ENCODE measurements at places on chromosomes 2 and 18.

GRCh38 chr2:26270373-26270772 is 25.6 kb downstream of the HADHB start:
- no peak for DNase-seq

GRCh38 chr2:135898234-135898786 is 22.1 kb upstream of the MCM6 start:
- DNase-seq = no peak

- DNase-seq = no peak
Measured at GRCh38 chr2:190970873-190971506, 43.0 kb downstream of the STAT1 start.

GRCh38 chr18:51522821-51523220 is 325.3 kb upstream of the MEX3C start:
- no peak for DNase-seq

DNA sequence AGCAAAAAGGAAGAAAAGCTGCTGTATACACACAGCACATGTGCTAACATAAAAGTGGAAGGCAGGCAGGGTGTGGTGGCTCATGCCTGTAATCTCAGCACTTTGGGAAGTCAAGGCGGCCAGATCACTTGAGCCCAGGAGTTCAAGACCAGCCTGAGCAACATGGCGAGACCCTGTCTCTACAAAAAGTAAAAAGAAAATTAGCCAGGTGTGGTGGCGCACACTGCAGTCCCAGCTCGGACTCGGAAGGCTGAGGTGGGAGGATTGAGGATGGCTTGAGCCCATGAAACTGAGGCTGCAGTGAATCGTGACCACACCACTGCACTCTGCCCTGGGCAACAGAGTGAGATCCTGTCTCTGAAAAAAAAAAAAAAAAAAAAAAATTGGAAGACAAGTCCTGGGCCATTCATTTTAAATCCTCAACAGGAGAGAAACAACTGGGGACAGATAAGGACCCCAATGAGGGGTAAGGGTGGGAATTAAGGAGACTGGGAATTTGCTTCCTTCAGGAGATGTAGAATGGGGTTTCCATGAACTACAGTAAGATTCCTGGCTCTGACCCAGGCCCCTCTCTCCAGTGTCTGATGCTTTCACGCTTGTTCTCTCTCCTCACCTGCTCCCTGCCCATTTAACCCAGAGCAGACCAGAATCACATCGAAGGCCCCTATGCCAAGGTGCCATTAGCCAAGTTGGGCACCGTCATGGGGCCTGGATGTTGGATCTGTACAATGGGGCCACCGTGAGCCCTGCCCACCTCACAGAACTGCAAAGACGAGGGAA is 29.6 kb downstream of the TNS1 start:
- DNase-seq = no peak

DNA sequence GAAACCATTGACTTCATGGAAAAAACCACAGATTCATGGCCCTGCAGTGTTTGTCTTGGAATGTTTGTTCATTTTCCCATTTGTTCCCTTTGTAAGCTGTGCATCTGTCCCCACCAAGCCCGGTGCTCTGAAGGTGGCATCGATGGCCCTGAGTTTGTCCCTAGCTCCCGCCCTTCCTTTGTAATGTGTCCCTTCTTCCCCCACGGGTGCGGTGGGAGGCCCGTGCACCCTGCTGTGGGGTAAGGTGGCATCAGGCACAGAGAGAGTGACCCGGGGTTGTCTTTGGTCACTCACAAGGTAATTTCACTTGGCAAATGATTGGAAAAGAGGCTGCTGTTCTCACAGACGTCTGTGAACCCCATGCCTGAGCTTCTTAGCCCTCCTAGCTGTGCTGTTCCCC is 28.7 kb downstream of the KLHL29 start:
- no peak for DNase-seq

DNA sequence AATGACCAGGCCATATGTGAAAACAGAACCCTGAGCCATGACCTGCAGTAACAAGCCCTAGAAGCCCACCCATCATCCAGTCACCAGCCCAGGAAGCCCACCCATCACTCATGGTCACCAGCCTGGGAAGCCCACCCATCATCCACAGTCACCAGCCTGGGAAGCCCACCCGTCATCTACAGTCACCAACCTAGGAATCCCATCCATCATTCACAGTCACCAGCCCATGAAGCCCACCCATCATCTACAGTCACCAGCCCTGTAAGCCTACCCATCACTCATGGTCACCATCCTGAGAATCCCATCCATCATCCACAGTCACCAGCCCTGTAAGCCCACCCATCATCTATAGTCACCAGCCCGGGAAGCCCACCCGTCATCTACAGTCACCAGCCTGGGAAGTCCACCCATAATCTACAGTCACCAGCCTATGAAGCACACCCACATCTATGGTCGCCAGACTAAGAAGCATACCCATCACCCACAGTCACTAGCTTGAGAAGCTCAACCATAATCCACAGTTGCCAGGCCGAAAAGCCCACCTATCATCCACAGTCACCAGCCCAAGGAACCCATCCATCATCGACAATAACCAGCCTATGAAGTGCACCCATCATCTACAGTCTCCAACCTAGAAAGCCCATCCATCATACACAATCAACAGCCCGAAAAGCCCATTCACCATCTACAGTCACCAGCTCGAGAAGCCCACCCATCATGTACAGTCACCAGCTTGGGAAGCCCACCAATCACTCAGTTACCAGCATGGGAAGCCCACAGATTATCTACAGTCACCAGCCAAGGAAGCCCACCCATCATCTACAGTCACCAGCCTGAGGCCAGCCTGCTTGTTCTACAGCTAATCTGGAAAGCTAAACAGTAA is 91.9 kb downstream of the TWIST2 start:
- no peak for DNase-seq

DNA sequence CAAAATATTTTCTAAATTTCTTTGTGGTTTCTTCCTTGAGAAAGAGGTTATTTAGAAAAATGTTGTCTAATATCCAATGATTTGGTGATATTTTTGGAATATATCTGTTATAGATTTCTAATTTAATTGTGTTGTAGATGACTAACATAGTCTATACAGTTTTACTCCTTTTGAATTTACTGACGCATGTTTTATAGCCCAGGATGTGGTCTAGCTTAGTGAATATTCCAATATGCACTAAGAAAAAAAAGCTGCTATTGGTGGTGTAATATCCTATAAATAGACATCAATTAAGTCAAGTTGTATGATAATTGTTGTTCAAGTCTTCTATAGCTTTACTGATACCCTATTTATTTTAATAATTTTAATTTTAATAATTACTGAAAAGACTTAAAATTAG is 240.6 kb upstream of the CYP26B1 start:
- DNase-seq = no peak

DNA sequence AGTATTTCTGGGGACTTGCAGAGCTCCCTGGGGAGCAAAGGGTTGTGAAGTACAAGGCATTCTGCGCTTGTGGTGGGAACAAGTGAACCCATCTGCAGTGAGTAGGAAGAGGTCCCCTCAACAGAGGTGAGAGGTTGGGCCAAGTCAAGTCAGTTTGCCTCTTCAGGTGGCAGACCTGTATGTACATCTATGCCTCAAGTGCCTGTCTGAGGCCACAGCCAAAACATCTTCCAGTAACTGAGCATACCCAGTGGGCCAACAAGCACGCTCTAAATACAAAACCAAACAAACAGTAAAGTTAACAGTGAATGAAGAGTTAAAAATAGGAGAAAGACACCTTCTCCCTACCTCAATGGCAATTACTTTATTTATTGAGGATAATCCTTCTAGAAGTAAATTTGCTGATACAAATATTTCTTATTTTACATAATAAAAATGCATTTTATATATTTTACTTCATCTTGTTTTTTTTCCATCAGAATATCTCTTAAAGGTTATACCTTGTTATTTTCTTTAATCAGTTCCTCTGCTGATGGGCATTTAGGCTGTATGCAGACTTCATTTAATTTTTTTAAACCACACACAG is 2.5 kb downstream of the GYPC start:
- DNase-seq = no peak

DNA sequence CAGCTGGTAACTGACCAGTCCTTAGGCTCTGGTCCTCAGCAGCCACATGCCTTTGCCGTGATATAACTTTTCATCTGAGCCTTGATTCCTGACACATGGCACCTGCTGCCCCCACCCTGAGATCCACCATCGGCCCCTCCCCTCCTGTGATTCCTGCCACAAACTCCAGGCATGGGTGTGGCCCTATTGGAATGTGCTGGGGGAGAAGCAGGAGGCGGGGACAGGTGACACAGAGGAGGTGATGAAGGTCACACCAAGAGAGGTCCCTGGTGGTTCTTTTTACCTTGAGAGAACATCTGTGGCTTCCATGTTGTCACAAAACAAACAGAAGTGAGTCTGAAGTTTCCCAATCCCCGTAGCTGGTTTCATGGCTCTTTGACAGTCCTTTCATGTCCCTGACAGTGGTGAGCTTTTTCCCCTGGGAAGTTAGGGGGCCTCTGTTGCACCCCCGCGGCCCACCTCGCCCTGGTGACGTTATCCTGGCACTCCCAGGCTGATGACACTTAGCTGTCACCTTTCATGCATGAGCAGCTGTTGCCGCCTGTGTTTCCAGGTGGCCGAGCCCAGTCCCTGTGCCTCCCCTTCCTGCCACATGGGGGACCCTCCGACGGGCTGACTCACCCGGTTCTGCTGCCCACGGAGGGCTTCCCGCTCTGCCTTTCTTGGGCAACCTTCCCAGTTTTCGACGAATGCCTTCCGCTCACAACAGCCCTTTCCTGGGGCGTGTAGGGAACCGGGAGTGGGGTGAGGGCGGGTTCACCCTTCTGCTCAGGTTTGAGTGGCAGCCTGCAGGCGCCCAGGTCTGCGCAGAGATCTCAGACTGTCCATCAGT is 66.3 kb upstream of the GLI2 start:
- no peak for DNase-seq

DNA sequence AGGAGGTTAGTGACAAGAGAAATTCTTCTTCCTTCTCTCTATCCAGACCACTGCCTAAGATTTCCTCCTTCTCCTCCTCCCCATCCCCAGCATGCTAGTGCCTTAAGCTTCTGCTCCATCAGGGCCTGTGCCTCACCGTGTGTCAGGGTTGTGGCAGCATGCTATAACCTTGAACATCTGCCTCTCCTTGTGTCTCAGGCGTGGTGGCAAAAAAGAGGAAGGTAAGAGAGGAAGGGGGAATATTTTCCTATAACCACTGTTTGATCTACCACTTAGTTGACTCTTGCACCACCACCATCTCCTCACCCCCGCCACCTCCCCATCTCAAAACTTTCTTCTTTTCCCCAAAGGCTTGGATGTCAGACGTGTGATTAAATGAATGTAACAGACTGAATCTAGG is 38.3 kb upstream of the PEX13 start:
- DNase-seq = no peak

DNA sequence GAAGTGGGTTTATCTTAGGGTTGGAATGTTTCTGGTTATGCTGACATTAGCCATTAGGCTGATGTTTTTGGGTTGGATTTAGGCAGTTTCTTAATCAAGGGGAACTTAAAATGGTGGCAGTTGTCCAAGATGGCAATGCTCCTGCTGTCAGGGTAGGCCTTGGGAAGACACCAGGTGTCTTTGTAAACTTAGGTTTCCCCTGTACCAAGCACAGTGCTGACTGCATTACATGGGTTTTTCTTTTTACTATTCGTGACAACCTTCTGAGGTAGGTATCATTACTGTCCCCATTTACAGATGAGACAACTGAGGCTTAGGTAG is 528 bp upstream of the ATG16L1 start:
- DNase-seq = no peak

GRCh38 chr2:156481312-156481711 is 45.1 kb downstream of the GPD2 start:
- DNase-seq = no peak

GRCh38 chr18:57437766-57438671 is 2.8 kb downstream of the ONECUT2 start:
- DNase-seq = no peak

DNA sequence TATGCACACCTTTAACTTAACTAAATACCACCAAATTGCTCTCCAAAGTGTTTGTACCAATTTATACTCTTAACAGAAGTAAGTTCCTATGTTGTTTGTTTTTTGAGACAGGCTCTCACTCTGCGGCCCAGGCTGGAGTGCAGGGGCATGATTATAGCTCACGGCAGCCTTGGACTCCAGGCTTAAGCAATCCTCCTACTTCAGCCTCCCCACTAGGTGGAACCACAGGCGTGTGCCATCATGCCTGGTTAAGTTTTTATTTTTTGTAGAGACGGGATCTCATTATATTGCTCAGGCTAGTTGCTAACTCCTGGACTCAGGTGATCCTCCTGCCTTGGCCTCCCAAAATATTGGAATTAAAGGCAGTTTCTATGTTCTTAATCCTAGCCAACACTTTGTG is 13.1 kb upstream of the NAB1 start:
- no peak for DNase-seq

DNA sequence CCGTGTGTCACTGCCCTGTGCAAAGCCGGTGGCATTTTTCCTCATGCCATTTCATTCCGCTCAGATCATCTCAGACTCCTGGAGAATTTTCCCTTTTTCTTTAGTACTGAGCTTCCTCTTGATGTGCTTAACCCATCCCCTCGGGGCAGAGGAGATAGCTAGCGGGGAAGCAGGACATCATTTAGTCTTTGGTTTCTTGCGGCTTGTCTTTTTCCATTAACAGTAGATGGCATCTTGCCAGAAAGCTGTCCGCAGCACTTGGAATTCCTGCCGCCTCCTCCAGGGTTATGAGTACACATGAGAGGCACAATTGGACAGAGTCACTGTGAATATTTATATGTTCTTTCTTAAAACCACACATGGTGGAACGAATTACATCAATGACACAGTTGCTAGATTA is 226.6 kb downstream of the ALPK2 start:
- DNase-seq = peak; percentile 73

DNA sequence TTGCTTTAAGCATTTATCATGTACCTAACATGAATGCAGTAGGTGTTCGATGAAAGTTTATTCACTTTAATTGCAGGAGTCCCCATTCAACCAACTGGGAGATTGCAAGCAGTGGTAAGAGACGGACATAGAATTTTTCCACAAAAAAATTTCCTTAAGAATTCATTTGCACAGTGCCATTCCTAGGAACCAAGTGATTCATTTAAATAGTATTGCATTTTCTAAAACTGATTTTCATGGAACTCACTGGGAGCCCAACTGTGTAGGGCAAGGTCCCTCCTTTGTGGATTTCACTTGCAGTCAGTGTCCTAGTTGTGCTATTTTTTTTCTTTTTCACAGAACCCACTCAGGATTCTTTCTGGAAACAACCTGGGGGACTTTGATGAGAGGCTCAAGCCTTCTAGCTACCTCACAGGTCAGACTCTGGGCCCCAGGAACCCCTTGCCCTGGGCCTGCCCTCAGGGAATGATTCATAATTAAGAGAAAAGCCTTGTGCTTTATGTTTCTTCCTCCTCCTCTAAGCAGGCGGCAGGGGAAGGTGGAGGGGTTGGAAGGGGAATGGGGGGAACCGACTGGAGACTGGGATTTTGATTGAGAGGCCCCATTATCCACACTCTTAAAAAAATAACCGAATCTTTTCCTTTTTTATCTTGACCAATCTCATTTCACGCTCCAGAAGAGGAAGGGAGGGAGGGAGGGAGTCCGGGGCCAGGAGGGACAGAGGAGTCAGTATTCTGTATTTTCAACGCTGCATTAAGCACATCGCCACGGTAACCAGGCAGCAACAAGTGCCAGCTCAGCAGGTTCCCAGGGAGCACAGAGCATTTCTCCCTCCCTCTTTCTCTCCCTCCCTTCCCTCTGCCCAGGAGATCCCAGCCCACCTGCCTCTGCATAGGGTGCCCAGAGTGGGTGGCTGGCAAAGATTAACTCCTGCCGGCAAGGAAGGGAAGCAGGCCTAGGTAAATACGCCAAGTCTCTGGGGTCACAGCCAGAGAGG is 51.8 kb downstream of the PSD4 start:
- no peak for DNase-seq

- no peak for DNase-seq
Measured at GRCh38 chr2:132677661-132678060, 7.7 kb upstream of the LYPD1 start.

- DNase-seq = no peak
Measured at GRCh38 chr2:64311191-64311910, 142.6 kb upstream of the LGALSL start.
